T-cell (primary cell): ENCODE measurements at places on chromosomes 13 and 19.

DNA sequence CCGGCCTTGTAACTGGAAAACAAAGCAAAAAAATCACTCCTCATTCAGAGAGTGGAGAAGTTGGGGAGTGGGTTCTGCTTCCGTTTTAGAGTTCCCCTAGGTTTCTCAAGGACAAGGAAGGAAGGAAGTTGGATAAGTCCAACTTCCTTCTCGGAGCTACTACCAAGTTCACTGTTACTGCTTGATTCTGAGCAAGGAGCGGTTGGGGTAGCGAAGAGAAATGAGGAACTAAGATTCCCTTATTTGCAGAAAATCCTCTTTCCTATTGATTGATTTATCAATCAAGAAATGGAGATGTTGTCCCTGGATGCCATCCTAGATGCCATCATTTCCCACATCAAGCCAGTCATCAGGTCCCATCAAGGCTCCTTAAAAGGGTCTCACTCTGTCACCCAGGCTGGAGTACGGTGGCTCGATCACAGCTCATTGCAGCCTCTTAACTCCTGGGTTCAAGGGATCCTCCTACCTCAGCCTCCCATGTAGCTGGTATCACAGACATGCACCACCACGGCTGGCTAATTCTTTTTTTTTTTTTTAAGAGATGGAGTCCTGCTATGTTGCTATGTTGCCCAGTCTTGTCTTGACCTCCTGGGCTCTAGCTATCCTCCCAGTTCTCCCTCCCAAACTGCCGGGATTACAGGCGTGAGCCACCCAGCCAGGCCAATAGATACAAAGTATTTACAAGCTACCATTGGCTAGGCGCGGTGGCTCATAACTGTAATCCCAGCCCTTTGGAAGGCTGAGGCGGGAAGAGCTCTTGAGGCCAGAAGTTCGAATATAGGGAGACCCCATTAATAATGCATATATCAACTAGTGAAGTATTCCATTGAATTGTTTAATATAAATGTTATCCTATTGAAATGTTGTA is 809 bp upstream of the B9D2 start:
- no peak for DNase-seq

GRCh38 chr19:38452430-38453366 is 19.2 kb downstream of the RYR1 start:
- no peak for DNase-seq

- DNase-seq = no peak
Observed at GRCh38 chr19:42850981-42851717, 28.4 kb downstream of the PSG1 start.

- DNase-seq = no peak
Observed at GRCh38 chr13:98144801-98145350, 2.0 kb downstream of the FARP1 start.

DNA sequence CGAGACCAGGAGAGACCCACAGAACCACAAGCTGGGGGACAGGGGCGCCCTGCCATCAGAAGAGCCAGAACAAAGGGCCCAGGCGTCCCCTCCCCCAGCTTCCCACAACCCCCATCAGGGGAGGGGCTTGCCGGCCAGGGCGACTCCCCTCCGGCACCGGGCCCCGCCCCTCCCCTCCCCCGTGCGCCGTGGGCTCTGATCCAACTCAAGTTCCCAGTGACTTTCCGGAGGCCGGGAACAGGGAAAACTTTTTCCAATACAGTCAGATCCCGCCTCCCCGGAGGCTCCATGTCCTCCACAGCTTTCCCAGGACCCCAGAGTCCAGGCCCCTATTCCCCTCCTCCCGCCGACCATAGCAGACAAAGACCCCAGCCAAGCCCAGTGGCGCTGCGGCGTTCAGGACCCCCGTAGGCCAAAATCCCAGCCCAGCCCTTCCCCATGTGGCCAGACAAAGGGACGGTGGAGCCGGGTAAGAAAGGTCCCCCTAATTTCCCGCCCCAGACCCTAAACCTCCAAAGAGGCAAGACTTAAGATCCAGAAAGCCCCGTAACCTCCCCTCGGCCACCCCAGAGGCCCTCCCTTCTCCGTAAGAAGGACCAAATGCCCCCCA is 673 bp downstream of the TEAD2 start:
- DNase-seq = no peak

DNA sequence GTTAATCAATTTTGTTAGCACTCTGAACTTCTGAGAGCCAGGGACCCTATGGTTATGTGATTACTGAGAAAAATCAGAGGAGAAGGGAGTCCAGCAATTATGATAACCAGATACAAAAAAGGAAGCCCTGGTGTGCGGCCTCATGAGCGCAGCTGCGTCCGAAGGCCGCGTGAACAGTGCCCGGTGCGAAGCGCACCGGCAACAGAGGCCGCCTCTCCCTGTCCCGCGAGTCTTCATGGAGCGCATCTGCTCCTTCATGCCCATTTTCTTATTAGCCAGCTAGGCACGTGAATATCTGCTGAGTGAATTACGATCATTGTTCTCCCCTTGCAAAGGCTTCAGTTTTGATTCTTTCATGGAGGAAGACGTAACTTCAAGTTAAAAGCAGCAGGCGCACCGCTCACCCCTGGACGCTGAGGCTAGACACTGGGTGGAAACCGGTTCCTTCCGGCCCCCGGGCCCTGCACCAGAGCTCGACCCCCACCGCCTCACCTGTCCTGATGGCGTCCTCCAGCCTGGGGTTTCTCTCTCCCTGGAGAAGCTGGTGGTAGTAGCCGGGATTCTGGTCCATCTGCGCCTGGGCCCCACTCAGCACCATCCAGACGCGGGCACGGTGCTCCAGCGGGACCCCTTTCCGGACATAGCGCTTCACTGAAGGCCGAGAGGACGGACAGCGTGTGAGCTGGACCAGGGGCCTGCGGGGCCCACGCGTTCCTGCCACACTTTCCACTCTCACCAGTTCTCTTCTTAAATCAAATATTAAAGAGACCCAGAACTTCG is 8.9 kb downstream of the GRTP1 start:
- DNase-seq = no peak

GRCh38 chr19:54526972-54527371 is 24.3 kb downstream of the LAIR2 start:
- no peak for DNase-seq

DNA sequence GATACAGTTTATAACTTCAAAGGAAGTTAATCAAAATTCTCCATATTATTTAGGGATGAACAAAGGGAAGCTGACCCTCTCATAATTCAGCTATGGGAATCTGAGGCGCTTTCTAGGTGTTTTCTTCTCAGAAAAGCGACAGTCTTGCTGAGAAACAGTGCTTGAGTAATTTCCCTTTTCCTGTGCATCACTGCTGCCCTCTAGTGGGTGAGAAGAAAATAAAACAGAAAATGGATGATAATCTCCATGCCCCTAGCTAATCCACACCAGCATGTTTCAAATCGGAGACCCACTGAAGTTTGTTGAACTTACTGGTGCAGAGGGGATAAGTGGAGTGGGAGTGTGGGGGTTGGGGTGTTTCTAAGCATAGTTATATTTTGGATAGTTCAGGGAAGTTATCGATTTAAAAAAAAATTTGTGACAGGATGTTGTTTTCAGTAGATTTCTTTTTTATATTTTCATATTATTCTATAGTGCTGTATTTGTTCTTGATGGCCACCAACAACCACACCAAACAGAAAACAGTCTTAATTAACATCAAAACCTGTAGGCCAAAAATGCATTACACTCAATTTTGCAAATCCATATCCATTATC is 21.4 kb downstream of the LCP1 start:
- DNase-seq = no peak

GRCh38 chr13:100883453-100883852 is 208.9 kb upstream of the TMTC4 start:
- no peak for DNase-seq

DNA sequence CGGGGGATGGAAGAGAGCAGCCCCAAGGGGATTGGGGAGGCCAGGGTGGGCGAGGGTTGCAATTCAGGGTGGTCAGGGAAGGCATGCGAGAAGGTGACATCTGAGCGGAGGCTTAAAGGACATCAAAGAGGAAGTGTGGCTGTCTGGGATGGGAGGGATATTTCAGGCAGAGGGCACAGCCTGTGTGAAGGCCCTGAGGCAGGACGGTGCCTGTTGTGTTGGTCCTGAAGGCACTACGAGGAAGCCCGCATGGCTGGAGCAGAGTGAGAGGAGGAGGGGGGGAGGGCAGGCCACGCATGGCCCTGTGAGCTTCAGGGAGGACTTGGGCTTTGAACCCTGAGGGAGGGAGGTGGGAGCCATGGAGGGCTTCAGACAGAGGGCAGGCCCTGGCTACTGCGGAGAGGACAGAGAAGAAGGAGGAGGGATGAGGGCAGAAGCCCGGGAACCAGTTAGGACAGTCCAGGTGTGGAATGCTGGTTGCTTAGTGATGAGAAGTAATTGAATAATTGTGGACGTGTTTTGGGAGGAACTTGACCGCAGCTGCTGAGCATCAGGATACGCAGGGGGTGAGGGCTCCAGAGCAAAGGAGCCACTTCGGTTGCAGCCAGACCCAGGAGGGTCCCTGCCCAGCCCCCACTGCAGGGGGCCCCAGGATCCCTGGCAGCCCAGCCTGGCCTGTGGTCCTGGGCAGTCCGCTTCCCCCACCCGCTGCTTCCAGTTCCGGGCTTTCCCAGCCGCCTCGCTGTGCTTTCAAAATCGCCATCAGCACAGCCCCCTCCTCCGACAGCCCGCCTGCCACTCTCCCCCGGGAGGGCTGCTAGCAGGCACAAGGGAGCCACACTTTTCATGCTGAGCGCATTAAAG is 6.2 kb downstream of the TLE6 start:
- DNase-seq = no peak

GRCh38 chr13:46834657-46835056 is 37.7 kb upstream of the ESD start:
- no peak for DNase-seq

- DNase-seq = no peak
Observed at GRCh38 chr13:111346101-111346680, 25.7 kb downstream of the TEX29 start.
